Activated CD4-positive, alpha-beta memory T cell treated with anti-CD3 and anti-CD28 coated beads for 36 hours (primary cell): ENCODE measurements at places on chromosomes 3 and 15. TPM values are rescaled to one million over a fixed set of nuclear protein-coding genes. Genes with fewer than 3 reads are reported as not detected.

The TGM4 gene
- not detected for total RNA-seq

The STRA6 gene
- not detected for total RNA-seq

The SATB1 gene
- 546 TPM for total RNA-seq

The GRAMD2A gene
- not detected for total RNA-seq

The TMEM89 gene
- not detected for total RNA-seq
